COLO829 (cell line): ENCODE measurements at places on chromosomes 2 and 18.

DNA sequence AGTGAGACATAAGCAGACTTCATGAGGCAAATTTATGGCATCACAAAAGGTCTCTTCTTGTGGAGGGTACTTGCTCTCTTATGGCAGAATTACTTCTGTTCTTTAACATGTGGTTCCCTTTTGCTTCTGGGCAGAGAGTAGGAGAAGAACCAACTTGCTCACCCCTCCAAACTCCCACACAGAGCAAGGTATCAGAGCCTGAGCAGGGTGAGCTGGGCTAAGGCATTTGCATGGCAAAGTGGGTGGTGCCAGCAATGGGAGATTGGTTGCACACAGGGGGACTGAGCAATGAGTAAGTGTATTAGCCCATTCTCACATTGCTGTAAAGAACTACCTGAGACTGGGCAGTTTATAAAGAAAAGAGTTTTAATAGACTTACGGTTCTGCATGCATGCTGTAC is 64.2 kb upstream of the ITGB6 start:
- DNase-seq = no peak

- DNase-seq = no peak
These were observed 1815.3 kb upstream of the CELF4 start for GRCh38 chr18:39380866-39381265.

DNA sequence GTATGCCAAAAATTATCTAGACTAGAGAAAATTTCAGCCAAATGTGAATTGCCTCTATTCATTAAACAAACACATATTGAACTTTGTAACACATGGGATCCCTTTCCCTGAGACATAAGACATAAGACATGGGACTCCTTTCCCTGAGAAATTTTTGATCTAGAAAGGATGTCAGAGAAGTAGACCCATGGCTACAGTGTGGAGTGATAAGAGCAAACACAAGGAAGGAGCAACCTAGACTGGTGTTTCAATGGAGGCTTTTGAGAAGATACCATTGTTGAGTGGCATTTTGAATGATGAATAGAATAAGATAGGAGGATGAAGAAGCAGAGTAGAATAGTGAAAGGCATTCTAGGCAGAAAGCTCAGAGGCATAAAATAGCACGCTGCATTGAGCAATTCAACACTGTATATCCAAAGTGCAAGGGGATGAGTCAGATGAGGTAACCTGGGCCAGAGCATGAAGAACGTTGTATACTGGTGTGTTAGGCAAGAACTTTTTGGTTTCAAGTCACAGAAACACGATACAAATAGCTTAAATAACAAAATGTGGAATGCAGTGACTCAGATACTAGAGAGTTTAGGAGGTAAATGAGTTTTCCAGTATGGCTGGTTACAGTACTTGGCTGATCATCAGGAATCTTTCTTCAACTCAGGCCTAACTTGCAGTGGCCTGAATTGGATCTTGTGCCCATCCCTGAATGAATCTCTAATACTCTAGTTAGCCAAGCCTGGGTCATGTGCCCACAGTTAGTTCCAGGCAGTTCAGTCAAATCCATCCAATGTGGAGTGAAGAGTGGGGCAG is 129.8 kb upstream of the TANK start:
- DNase-seq = peak; percentile 30

DNA sequence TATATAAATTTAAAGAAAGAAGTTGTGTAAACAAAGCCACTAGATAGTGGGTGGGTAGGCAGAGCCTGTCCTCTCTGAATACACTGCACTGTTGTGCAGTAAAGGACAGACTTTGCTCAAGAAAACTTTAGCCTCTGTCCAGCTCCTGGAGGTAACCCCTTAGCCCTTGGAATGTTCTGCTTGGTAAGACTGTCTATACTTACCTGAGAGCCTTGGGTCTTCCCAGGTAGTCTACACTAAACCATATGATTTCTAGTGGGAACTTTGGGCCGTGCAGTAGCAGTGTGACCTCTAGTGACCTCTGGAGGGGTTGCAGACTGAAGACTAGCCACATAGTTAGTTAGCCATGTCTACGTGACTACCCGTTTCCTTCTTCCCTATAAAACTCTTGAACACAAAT is 678.3 kb upstream of the NRXN1 start:
- no peak for DNase-seq

DNA sequence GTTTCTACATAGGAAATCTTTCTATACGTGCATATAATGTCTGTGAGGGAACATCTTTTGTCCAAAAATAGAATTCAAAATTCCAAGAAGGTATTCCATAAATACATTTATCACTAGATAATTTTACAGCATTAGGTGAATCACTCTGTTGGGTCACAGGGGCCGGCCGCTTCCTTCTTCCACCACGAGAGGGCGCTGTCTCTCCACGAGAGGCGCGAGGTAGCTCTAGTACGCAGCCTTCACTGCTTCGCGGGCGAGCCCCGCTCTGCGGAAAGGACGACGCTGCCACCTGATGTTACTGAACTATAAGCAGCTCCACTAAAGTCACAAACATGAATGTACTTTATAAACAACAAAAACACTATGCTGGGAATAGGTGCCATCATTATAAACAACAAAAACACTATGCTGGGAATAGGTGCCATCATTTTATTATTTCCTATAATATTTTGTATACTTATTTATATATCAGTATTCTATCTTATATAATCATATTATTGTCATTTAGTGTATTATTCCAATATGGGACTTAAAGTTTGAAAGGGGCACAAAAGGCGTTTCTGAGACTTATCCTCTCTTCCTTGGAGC is 69.4 kb upstream of the REV1 start:
- peak; percentile 58 for DNase-seq

GRCh38 chr2:47720559-47720958 is 62.4 kb upstream of the MSH6 start:
- no peak for DNase-seq

GRCh38 chr2:190376591-190377245 is 31.4 kb upstream of the MFSD6 start:
- DNase-seq = no peak

- DNase-seq = no peak
These were observed 47.8 kb upstream of the RNF103 start for GRCh38 chr2:86671337-86671981.

- no peak for DNase-seq
These were observed 35.6 kb downstream of the WIPF1 start for GRCh38 chr2:174561972-174562370.

DNA sequence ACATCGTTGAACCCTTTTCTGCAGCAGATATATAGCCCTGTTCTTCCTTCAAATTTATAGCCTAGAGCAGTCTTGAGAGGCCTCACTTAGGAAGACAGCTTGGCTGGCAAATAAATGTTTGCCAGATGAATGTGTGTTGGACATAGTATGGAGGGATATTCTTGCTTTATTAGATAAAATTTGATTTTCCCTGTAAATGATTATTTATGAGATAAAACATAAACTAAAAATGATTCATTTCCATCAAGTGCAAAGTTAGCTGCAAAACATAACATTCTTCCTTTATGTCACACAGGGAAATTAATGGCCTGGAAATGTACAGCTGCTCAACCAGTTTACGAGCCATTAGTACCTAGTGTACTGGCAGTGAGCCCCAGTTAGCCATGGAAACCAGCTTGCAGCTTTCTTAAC is 82.5 kb downstream of the LIMS1 start:
- no peak for DNase-seq

DNA sequence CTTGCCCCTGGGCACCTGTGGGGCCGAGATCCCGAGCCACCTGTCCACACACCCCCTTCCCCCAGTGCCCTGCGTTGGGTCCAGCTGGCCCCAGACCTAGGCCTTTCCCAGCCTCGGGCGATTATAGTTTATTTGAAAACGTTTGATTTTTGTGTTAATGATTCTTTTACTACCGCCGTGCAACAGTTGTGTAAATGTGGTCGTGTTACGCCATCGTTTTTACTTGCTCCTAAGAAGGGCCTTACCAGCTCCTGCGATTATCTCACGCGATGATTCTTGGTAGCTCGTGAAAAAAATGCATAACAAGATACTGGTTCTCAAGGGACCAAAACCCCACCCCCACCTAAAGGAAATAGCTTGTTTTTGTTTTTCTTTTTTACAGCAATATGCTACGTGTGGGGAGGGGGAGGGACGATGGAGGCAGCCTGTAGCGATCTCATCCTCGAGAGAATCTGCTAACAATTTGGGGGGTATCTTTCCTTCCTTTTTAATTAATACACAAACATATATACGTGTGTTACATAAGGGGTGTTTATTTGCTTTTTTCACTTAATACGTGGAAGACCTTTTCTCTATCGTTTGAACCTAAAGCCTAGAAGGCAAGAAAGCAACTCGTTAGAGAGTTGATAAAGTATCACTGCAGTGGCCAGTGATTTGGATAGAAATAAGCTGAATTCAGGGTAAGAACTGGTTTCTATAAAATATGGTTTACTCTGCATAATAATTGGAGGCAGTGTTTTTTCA is 1.0 kb downstream of the ZDBF2 start:
- DNase-seq = peak; percentile 47

GRCh38 chr2:230439590-230439989 is 23.6 kb downstream of the SP100 start:
- DNase-seq = no peak

GRCh38 chr18:32086881-32087280 is 4.8 kb upstream of the RNF138 start:
- DNase-seq = no peak
